ENCODE measurements at places on chromosomes 6 and 20.

- DNase-seq, result no peak
Observed at GRCh38 chr6:36586606-36587005, 7.6 kb upstream of the SRSF3 start.

GRCh38 chr6:19301980-19302379 lies 535.2 kb upstream of the ID4 start:
- DNase-seq, result no peak

DNA sequence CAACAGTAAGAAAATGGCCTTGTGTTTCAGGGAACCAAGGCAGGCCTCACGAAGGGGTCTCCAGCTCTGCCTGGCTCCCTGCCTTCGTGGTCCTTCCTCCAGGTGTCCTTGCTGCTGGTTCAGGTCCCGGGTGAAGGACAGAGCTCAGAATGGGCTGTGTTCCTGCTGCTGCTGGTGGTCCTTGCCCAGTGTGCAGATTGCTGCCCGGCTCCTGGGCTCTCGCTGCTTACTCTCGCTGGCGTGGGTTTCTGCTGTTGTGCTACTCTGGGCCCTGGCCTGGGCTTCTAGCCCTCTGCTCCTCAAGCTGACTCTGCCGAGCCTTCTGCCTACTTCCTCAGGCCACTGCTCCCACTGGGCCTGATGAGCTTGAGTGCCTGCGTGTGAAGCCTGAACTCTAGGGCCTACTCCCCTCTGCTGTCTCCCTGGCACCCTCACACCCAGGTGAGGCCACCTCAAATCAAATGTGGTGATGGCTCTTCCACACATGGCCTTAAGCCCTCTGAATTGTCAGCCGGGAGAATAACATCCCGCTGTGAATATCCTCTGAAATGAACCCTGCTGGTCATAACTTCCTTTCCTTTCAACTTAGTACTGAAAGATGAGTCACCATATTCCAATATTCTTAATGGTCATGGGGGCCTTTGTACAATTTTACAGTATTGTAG lies 171.6 kb downstream of the FOXC1 start:
- DNase-seq, result no peak

DNA sequence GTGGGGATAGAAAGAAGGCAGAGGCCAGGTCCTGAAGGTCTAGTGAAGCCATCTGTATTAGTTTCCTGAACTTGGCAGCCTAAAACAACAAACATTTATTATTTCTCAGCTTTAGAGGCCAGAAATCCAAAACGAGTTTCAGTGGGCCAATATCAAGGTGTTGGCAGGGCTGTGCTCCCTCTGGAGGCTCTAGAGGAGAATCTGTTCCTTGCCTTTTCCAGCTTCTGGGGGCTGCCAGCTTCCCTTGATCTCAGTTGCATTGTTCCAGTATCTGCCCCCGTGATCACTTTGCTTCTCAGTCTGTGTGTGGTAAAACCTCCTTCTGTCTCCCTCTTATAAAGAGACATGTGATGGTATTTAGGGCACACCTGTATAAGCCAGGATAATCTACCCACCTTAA lies 82.4 kb downstream of the MAFB start:
- DNase-seq, result no peak

DNA sequence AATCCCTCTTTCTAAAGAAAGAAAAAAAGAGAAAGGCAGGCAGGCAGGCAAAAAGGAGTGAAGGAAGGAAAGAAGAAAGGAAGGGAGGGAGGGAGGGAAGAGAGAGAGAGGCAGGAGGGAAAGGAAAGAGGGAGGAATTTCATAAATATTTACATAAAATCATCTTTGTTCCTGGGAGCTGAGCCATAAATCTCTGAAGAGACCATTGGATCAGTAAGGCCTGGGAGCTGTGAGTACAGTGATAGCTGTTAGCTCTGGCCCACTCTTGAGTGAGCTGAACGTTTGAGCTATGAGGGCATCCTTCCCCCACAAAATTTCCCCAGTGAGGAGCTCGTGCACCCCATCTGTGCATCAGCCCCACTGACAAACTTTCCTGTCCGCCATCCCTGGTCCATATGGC lies 224.0 kb downstream of the SOD2 start:
- no peak for DNase-seq

DNA sequence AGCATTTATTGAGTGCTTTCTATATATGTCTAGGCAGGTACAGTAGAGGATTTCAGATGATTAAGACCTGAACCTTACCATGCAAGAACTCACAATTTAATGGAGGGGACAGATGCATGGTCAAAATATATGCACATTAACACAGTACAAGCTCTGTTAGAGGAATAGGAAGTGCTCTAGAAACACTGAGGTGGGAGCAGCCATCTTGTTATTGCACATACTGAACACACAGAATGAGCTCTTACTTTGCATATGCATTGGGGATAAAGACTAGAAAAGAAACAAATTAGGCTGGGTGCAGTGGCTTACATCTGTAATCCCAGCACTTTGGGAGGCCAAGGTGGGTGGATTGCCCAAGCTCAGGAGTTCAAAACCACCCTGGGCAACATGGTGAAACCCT lies 438.3 kb downstream of the UTRN start:
- no peak for DNase-seq

- DNase-seq, result no peak
Observed at GRCh38 chr20:24545168-24545567, 75.7 kb downstream of the SYNDIG1 start.

- DNase-seq, result no peak
Observed at GRCh38 chr6:3449750-3450305, 7.0 kb downstream of the SLC22A23 start.

GRCh38 chr6:20722455-20722854 lies 188.2 kb downstream of the CDKAL1 start:
- DNase-seq, result no peak

DNA sequence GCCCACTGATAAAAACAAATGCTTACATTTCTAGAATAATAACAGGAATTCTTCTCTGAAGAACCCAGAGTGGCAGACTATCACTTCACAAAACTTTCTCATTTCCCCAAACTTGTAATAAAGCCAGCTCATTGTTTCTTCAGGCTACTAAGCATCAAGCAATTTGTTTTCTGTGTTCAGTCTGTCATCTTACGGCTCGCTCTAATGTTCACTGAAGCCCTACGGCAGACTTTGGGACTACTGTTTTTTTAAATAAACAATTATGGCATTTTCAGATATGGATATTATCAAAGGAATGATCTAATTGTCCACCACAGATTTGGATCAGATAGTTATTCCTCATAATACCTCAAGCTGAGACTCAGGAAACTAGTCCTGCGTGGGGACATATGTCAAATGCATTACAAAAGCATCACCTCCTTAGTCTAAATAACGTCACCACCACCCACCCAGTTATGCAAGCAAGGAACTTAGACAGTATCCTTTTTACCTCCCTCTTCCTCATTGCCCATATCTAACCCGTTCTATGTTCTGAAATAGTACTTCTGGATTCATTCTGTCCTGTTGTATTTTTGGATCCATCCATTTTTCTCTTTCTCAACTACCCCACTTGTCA lies 415.1 kb downstream of the PLCB1 start:
- DNase-seq, result no peak

DNA sequence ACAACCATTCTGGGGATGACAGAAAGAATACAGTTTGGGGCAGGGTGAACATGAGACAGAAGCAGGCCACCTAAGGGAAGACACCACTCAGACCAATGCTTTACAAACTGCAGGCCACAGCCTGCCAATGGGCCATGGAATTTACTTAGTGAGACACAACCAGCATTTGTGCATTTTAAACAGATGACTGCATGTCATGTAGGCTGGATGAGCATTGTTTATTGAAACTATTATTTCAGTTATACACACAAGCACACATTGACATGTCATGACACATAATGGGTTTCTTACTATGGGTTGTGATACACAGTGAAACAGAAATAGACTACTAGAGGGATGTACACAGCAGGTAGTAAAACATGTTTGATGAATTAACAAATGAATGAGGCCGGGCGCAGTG lies 8.0 kb downstream of the PGM3 start:
- no peak for DNase-seq

DNA sequence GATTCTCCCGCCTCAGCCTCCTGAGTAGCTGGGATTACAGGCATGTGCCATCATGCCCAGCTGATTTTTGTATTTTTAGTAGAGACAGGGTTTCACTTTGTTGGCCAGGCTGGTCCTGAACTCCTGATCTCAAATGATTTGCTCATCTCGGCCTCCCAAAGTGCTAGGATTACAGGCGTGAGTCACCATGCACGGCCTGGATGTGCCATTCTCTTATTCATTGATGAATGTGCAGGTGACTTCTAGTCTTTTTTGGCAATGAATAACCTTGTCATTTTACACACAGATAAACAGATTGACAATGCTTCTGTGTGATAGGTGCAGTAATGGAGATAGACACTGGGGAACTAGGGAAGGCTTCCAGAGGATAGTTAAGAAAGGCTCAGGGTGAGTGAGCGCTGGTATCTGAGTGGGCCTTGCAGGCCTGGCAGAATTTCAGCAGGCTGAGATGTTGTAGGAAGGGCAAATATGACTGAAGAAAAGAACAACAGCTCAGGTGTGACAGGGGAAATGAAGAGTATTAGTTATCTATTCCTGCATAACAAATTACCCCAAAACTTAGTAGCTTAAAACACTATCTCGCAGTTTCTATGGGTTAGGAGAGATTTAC lies 23.3 kb downstream of the PPARD start:
- no peak for DNase-seq

DNA sequence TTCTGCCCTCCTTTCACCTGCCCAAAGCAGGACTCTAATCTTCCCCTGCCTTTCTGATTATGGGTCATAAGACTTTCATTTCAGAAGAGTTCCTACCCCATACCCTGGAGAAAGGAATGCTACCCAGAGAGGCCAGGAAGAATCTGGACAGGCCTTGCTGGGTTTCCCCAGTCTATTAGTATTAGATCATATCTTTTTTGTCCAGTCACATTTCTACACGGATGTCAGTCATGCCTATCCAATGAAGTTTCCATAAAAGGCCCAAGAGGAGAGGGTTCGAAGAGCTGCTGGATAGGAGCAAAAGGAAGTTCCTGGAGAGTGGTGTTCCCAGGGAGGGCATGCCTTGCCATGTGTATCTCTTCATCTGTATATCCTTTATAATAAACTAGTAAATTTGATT lies 3.2 kb downstream of the POLH start:
- DNase-seq, result no peak

- no peak for DNase-seq
Observed at GRCh38 chr6:26269531-26270485, 95.2 kb upstream of the BTN3A2 start.
